ENCODE measurements at places on chromosomes 7 and 10. TPM values are rescaled to one million over a fixed set of nuclear protein-coding genes. Genes with fewer than 3 reads are reported as not detected.

- no peaks in the 10 kb centered on the region for H3K36me3 ChIP-seq
- H3K27me3 ChIP-seq: no peaks in the 10 kb centered on the region
- no peak overlapping the region for H3K27ac ChIP-seq
- H3K4me3 ChIP-seq: no peak overlapping the region
These were observed 13.0 kb upstream of the NDUFA5 start for GRCh38 chr7:123570390-123571182.

GRCh38 chr10:97914171-97914836 lies 64.7 kb downstream of the GOLGA7B start:
- no peak overlapping the region for H3K27ac ChIP-seq
- no peaks in the 10 kb centered on the region for H3K36me3 ChIP-seq
- no peak for DNase-seq
- H3K4me1 ChIP-seq: no peaks in the 10 kb centered on the region
- H3K4me3 ChIP-seq: no peak overlapping the region
- H3K27me3 ChIP-seq: peaks cover 31% of the 10 kb centered on the region

DNA sequence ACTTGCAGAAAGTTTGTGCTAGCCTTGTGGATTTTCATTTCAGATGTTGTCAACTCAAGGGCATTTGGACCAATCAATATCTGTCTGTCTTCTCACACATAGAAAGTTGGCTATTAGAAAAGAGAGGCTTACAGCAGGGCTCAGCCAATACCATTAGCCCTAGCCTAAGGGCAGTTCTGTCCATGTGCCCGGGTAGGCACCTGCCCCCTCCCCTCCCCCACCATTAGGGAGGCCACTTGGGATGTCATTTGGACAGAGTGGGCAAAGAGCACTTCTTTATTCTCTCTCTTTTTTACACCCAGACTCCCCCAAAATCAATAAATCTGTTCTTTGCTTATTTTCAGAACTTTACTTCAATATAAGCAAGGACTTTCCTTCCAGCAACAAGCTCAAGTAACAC lies 188.5 kb upstream of the MKI67 start:
- H3K27ac ChIP-seq: no peak overlapping the region
- H3K4me1 ChIP-seq: no peaks in the 10 kb centered on the region
- no peak for DNase-seq
- no peaks in the 10 kb centered on the region for H3K36me3 ChIP-seq
- H3K4me3 ChIP-seq: no peak overlapping the region

DNA sequence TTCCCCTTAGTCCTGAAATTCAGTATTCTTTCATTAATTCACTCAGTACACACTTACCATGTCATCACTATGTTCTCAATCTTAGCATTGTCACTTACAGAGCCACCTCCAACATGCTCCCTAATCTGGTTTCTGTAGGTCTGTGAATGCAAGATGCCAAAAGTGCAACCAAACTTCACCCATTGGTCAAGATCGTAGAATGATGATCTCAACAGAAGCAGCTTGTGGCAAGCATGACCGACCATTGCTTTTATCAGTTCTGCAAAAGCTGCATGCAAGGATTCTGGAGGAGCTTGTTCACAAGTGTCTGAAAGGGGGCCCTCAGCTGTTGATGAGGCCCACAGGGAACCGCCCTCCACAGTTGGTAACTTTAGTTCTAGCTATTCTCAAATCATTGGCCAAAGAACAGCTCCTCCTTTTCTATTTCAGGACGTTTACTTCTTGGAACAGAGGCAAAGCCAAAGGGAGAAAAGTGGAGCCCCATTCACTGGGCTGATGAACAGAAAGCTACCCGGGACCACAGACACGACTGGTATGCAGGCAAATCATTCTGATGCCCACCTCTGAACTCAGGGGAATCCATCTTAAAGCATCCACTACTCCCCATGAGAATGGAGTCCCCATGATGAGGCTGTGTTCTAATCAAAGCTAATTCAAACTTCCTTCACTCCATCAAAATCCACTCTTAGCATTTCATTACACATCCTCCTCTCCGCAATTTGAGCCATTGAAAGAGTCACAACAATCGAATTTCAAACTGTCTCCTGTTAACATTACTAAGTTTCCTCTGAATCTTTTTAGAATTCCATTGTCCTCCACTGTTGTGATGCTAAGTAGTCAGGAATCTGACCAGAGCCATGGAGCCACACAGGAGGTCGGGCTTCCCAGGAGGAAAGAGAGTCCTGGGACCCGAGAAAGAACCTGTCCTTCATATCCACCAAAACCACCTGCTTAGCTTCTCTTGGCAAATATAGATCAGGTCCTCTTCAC lies 13.9 kb downstream of the GRB10 start:
- H3K27ac ChIP-seq: no peak overlapping the region
- peak; percentile 50 for DNase-seq

- H3K4me3 ChIP-seq: no peak overlapping the region
- no peaks in the 10 kb centered on the region for H3K27me3 ChIP-seq
- DNase-seq: peak; percentile 27
These were observed 174.5 kb upstream of the AKR1E2 start for GRCh38 chr10:4651404-4652037.

DNA sequence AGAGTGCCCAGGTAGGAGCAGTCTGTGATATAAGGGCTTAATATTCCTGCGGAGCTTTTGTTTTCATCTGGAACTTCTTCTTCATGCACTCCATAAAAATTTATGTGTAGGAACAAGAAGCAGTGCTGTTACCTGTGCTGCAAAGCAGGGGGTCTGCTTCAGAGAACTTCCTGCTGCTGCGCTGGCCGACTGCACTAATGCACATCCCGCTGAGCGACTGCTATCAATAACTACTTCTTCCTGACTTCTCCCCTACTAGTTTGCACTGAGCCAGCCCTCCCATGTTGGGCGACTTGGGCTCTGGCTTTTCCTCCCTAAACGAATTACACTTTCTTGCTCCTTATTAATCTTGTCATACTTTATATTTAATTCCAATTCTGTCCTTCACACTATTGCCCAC lies 150.3 kb downstream of the NEBL start:
- no peak for DNase-seq
- H3K27ac ChIP-seq: no peak overlapping the region
- no peak overlapping the region for H3K4me3 ChIP-seq
- H3K27me3 ChIP-seq: no peaks in the 10 kb centered on the region

DNA sequence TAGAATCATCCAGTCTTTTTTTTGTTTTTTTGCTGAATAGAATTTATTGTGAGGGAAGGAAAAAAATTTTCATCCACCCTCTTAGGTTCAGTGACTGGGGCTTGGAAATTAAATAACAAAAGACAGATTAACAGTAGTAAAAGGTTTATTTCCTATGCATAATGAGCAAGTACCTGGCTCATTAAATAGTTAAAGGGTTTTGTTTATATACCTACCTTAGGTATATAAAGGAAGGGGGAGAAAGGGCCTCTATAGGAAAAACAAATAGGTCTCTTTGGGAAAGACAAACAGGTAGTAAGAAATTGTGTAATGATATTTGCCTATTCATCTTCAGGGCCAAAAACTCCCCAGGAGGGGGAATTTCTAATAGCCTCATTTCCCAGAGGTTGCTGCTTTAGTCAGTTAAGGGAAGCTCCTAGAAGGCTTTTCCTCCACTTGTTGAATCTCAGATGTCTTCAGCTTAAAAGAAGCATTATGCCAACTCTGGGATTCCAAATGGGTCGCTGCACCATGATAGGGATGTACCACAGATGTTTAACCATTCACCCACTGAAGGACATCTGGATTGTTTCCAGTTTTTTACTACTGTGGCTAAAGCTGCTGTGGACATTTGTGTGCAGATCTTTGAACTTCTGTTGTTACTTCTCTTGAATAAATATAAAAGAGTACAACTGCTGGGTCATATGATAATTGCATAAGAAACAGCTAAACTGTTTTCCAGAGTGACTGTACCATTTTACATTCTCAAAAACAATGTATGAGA lies 11.3 kb downstream of the ACADSB start:
- H3K27me3 ChIP-seq: no peaks in the 10 kb centered on the region
- no peak overlapping the region for H3K27ac ChIP-seq
- no peaks in the 10 kb centered on the region for H3K4me1 ChIP-seq
- no peaks in the 10 kb centered on the region for H3K36me3 ChIP-seq

LLCFC1 gene
- not detected for total RNA-seq

Measured in astrocyte (in vitro differentiated cells and primary cell).